ENCODE measurements at places on chromosomes 5 and 9.
A peak's percentile ranks its signal among the peaks of the same experiment; 100 is the strongest.

DNA sequence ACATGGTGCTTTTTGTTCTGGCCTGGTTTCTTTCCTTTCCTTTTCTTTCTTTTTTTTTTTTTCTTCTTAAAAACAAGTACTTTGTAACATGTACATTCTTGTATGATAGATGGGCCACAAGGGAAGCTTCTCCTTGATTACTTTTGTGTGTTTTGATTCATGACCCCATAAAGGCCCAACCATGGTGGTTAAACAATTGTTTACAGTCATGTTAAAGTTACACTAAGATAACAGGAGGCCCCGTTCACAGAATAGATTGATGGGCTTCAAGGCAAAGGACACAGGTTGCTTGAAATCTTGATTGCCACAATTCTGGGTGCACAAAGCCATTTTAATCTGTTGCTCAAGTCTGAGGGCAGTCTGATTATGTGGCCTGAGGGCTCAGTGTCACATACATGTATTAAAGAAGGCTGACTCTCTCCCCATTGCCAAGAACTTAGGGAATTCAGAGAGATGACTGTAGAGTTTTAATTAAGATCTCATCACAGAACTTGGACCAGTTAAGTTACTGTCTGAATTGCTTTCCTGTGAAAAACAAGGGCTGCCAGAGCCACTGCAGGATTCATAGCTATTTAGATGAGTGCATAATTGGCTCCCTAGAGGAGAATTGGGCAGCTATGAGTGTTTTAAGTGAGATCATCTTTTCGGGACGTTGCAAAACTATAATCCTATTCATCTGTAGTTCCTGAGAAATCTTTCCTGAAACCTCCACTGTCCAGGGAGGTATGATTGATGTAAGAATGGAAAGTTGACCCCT, 163.4 kb downstream of the TLE4 start:
- no peak for DNase-seq

DNA sequence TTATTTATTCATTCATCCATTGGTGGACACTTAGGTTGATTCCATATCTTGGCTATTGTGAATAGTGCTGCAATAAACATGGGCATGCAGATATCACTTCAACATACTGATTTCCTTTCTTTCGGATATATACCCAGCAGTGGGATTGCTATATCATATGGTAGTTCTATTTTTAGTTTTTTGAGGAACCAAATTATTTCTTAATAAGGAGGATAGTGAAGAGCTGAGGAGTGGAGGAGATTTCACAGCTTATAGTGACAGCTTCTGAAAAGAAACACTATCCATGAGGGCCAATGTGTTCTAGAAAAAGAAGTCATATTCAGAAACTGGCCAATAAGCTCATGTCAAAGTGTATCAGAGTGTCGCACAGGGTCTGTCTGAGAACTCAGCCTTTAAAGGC, 183.3 kb downstream of the SEC61B start:
- DNase-seq, result no peak

DNA sequence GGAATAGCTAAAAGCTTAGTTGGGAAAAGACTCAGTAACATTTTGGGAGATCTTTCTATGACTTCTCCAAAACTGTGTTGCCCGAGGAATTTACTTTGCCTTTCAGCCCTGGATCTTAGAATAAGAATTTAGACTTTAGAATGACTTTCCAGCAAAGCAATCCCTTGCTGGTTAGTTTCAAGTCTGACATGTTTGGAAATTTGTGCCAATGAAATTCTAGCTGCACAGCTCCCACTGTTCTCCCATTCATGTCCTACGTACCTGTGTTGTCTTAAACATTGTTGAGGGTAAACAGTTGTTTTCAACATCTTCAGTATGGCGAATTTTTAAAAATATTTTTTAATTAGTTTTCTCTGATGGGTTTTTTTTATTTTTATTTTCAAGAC, 111.4 kb downstream of the CCDC192 start:
- no peak for DNase-seq

DNA sequence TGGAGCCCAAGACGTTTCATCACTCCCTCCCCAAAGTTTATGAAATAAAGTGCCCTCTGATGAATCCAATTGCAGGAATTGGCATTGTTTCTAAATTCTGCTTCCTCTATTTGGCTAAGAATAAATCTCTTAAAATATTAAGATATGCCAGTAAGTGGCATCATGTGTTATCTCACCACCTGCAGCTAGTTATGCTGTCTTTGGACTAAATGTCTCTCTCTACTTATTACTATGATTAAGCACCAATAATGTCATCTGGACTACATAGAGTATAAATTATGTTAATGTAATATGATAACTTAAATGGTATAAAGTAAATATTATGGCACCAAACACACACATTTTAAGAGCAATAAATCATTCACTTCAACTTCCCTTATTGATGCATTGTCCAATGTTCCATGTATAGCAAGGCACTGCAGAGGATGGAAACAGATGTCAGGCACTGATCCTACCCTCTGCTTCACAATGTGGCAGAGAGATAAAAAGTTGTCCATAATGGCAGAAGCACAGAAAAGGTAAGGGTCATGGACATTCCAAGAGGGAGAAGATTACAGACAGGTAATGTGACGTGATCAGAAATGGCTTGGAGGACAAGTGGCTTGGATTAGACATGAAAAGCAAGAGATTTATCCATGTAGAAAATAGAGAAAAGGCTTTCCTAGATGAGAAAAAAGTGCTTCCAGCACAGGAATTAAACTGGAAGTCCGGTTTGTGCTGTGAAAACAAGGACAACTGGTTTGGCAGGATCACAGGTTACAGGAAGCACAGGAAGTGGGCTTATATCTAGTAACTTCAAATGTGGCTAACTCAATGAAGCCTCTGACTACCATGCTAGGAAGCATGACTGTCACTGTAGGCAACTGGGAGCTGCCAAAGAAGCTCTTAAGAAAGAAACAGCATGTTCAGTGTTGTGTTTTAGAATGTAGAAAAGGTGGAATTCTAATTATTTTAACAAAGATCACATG, 26.7 kb downstream of the MARCHF11 start:
- DNase-seq, result peak; percentile 45

GRCh38 chr5:66324357-66324756, 180.3 kb downstream of the SREK1 start:
- peak; percentile 48 for DNase-seq

DNA sequence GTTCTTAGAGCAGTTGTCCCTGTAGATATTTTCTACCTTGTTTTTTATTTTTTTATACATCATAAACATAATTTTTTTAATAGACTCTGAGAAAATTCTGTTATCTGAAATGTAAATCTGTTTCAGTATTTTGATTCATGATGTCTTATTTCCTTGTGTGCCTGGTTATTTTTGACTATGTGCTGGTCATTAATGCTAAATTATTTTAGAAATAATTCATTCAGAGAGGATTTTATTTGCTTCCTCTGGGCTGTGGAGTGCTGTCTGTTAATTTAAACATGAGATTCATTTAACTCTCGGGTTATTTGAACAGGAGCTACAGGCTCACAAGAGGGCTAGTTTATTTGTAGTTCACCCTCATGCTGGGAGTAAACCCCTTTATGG, 124.3 kb upstream of the PITX1 start:
- no peak for DNase-seq

GRCh38 chr9:81132318-81132717, 557.0 kb downstream of the TLE1 start:
- no peak for DNase-seq

DNA sequence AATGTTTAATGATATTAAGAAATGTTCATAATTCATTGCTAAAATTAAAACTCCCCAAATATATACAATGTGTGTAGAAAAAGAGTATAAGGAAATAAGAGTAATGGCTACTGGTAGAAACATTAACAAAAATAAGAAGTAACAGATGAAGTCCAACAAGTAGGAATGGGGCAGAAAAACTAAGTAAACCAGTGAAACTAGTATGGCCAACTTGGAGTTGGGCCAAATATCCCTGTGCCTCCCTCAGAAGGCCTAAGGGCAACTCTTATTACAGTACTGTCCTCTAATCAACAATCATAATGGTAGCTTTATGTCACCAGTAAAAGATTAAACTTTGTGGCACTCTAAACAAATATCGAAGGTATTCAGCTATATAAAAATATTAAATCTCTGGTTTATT, 93.5 kb downstream of the SSBP2 start:
- no peak for DNase-seq

- no peak for DNase-seq
Measured at GRCh38 chr5:68476854-68477253, 261.3 kb downstream of the PIK3R1 start.

DNA sequence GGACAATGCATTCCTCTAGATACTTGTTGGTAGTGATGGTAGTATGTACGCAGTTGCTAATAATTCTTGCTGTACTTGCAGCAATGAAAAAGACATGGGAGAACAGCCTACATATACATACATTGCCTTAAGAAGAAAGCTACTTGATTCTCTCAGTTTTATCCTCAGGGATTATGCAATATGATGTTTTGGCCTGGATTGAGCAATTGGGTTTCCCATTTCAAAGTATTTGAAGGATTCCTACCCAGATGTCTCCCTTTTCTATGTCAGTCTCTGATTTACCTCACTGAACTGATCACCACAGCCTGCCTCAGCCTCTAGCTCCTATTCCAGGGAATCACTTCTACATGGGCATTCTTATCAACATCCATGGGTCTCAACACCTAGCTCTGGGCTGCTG, 210.1 kb upstream of the CDH10 start:
- DNase-seq, result no peak

GRCh38 chr9:34400275-34400674, 23.6 kb upstream of the MYORG start:
- DNase-seq, result no peak

DNA sequence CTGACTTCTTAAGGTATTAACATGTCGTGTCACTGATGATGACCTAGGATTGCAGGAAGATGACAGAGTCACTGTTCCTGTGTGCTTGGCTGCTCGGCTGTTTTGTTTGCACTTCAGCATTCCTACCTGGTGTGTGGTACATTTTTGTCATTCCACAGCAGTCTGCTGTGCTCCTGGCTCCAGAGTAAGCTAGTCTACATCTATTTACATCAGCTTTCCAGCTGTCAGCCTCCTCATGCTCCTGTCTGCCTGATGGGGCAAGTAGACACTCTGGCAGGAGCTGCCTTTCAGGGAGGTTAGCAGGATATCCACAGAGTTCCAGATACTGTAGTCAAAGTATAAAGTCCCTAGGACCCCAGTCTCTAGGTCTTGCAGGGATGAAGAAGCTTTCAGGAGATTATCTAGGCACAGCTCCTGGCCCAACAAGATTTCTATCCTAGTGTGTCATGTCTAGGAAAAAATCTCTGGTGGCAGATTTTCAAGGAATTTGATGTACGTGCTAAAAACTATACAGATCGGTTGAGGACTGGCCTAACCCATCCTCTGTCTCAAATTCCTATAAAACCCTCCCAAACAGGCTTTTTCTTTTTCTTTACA, 28.4 kb downstream of the RUSC2 start:
- no peak for DNase-seq

DNA sequence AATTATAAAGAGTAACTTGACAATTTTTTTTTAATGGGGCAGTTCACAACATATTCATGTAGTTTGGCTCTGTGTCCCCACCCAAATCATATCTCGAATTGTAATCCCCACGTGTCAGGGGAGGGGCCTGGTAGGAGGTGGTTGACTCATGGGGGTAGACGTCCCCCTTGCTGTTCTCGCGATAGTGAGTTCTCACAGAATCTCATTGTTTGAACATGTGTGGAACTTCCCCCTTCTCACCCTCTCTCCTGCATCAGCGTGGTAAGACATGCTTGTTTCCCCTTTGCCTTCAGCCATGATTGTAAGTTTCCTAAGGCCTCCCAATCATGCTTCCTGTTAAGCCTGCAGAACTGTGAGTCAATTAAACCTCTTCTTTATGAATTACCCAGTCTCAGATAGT, 40.7 kb downstream of the FBXW11 start:
- DNase-seq, result no peak

DNA sequence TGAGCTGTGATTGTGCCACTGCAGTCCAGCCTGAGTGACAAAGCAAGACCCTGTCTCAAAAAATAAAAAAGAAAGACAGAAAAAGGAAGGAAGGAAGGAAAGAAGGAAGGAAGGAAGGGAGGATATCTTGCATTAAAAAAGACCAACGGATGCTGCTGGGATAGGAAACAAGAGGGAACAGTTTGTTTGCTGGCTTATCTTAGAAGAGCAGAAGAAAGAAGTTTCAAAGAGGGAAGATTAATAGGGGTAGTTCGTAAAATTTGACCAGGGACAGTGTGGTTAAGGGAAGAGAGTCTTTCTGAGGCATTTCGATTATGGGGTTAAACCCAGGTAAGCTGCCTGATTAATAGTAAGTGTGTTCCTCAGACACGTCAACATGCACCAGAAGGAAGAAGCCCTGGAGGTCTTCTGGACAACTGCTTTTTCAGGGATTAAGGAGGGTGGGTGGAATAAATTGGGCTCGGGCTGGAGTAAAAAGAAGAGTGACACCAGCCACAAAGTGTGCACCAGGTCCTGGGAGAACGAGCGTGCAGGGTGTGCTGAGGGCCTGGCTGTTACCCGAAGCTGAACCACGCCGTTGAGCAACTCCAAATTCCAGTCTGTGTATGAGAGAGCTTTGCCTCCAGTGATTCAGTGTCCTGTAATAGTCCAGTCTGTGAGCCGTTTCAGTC, 24.8 kb downstream of the FYB1 start:
- no peak for DNase-seq

DNA sequence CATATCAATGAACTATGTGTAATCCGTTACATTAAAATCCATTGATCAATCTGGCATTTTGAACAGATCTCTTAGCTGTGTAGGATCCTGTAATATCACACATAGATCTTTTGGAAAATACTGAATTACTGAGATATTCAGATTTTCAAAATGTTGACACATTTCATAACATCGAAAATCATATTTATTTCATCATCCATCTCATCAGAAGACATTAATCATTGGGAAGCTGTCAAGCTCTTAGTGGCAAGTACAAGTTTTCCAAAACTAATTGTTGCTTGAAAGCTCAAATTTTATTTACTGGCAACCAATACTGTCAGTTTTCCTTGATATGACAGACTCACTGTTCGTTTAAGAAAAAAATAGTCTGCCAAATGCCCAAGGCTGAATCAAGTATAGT, 8.5 kb downstream of the NR6A1 start:
- DNase-seq, result no peak

- DNase-seq, result no peak
Measured at GRCh38 chr9:80435591-80435990, 863.8 kb downstream of the TLE4 start.

Measured in NCI-H774 (cell line).